CD4-positive, alpha-beta T cell treated with Interleukin-1 beta for 1 hour (primary cell): ENCODE measurements at places on chromosomes 1 and 21.

GRCh38 chr1:219175212-219175564 is 1.5 kb downstream of the LYPLAL1 start:
- no peak for DNase-seq

DNA sequence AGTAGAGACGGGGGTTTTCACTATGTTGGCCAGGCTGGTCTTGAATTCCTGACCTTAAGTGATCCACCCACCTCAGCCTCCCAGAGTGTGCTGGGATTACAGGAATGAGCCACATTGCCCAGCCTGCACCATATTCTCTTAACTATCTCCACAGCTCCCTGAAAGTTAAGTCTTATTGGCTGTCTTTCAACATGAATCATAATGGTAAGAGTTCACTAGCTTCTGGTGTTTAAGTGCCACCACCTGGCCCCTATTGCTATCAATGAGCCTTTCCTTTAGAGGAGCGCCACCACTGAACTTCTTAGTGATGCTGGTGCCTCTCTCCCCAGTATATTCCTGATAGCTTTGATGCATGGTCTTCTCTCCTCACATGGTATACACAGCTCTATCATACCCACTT is 15.7 kb downstream of the ZFYVE9 start:
- no peak for DNase-seq

DNA sequence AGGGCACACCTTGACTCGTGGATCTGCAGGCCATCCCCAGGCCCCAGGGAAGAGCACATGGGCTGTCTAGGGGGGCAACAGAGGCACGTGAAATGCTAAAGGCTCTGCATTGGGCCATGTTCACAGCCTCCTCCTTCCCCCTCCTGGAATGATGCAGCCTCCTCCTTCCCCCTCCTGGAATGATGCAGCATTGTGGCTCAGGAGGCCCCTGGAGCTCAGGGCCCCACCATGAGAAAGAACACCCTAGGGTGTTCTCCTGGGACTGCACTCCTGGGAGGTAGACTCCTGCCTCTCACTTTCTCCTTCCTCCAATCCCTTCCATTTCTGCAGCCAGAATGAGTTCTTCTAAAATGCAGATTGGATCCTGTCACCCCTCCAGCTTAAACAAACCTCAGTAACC is 1.5 kb upstream of the IGFN1 start:
- no peak for DNase-seq

DNA sequence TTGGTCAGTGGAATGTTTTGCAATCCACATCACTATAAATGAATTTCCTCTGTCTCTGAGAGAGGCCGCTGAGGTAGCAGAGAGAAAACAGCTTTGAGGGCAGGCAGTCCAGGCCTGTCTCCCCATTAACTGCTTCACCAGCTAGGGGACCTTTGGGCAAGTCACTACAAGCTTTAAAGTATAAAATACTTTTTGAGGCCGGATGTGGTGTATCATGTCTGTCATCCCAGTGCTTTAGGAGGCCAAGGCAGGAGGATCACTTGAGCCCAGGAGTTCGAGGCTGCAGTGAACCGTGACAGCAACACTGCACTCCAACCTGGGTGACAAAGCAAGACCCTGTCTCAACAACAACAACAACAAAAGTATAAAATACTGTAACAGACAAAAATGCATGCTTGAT is 6.4 kb downstream of the IL6R start:
- DNase-seq: no peak

DNA sequence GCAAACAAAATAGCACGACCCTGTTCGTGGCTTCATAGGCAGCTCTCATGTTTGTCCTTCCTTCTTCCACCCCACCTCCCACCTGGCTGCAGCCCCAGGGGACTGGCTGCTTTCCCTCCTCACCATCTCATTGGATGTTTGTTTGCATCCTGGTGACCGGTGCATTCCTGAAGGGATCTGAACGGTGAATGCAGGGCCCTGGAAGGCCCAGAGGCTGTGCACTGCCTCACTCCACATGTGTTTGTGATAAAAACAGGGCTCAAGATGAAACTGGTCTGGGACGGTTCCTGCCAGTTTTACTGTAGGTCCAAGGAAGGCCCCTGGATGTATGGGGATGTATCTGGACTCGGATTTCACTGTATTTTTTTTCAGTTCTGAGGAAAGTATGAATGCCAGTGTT is 42.8 kb downstream of the CNN3 start:
- DNase-seq: no peak

DNA sequence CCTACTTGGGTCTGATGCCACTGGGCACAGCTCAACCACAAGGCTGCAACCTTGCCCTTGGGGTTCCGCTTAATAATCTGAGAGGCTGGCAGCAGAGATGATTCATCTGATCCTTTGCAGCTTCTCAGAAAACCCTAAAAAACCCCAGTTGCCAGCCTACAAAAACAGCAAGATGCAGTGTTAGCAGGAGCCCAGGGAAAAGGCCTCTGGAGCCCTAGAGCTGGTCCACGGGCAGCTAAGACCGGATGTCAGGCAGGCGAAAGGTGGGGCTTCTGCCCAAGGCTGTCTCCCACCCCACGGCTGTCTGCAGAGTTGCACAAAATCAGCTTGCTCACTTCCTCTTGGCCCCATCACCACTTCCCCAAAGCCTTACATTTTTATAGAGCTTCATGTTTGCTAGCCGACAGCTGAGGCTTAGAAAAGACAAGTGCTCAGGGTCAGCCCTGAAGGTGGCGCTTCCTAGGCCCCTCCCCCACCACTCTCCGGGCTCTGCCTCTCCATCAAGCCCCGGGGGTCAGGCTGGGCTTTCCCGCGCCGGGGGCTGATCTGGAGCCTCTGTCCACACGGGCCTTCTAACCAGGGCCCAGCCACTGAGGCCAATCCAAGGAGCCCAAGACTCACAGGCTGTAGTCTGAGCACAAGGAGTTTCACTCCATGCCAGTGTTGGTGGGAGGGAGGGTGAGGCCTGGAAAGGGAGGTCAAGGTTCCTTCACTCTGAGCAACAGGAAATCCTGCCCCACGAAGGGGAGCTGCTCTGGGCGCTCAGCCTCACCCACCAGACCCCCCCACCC is 4.2 kb upstream of the ADORA3 start:
- DNase-seq: peak; percentile 61

DNA sequence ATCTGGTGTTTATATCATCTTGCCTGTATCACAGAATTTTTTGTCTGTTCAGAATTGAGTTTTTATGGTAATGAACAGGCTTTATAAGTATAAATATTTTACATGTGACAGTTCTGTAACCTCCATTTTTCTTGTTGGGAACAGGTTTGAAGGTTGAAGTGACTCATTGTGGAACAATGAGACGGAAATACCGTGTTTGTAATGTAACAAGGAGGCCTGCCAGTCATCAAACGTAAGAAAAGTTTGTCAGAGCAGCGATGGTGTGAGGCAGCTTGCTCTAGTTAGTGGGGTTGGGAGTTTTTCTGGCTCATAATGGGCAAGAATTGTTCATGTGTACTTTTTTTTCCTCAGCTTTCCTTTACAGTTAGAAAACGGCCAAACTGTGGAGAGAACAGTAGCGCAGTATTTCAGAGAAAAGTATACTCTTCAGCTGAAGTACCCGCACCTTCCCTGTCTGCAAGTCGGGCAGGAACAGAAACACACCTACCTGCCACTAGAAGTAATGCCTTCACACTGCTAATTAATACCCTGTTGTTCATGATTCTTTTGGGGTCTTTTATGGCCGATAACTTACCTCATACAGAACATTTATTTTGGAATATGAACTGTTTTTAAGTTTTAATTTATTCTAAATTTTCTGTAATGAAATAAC is 75.2 kb upstream of the TEKT2 start:
- DNase-seq: no peak

DNA sequence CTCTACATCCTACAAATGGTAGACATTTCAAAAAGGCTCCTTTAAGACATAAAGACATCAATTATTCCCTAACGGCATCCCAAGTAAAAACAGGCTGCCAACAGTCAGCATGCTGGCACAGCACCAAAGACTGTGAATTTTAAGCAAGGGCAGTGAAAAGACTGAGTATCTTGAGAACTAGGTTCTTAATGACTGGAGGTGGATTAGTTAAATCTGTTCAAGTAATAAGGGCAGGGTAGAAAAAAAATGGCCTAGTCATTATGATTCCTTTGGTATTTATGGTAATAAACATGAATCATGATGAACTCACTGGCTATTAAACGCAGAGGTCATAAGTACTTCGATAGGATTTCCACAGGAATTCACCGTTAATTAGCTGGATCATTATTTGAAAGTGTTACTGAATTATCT is 75.2 kb downstream of the KIFAP3 start:
- DNase-seq: no peak

DNA sequence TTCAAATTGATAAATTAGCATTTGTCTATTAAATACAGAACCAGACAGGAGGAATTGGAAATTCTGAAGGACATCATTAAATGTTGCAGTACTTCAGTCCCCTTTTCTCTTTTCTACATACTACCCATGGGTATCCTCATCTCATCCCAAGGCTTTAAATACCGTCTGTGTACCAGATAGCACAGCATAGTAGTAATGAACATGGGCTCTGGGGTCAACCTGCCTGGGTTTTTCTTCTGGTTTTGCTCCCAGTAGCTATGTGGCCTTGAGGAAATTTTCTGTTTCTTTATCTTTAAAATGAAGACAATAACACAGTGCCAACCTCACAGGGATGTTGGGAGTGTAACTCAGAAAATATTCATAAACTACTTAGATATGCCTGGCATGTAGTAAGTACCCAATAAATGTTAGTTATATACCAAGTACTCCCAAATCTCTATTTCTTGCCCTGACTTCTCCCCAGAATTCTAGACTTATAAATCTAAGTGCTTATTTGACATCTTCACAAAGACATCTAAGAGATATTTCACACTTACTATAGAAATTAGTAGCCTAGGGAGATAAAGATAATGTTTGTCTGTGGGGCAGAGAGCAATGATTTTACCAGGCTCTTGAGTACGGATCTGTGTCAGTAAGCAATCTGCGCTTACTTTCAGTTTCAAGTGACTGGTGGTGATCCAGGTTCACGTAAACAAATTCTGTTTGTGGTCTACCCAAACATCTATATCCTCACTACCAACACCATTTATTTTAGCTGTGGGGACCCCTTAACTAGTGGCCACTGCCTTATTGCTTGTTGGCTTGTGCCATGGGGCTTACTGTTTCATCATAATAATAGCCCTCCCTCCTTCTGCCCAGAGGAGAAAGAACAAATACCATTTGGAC is 37.3 kb downstream of the VANGL2 start:
- DNase-seq: peak; percentile 63

- DNase-seq: no peak
These were observed 47.7 kb downstream of the FCRL5 start for GRCh38 chr1:157504646-157505045.

GRCh38 chr1:51518586-51519047 is 449 bp downstream of the EPS15 start:
- DNase-seq: peak; percentile 29

- peak; percentile 34 for DNase-seq
These were observed 80.2 kb upstream of the GREM2 start for GRCh38 chr1:240691909-240692705.

GRCh38 chr1:28790377-28791035 is 21.5 kb upstream of the OPRD1 start:
- DNase-seq: no peak

GRCh38 chr21:46007492-46007868 is 25.9 kb downstream of the COL6A1 start:
- DNase-seq: no peak

GRCh38 chr1:84997667-84998600 is 1.0 kb upstream of the MCOLN2 start:
- no peak for DNase-seq

DNA sequence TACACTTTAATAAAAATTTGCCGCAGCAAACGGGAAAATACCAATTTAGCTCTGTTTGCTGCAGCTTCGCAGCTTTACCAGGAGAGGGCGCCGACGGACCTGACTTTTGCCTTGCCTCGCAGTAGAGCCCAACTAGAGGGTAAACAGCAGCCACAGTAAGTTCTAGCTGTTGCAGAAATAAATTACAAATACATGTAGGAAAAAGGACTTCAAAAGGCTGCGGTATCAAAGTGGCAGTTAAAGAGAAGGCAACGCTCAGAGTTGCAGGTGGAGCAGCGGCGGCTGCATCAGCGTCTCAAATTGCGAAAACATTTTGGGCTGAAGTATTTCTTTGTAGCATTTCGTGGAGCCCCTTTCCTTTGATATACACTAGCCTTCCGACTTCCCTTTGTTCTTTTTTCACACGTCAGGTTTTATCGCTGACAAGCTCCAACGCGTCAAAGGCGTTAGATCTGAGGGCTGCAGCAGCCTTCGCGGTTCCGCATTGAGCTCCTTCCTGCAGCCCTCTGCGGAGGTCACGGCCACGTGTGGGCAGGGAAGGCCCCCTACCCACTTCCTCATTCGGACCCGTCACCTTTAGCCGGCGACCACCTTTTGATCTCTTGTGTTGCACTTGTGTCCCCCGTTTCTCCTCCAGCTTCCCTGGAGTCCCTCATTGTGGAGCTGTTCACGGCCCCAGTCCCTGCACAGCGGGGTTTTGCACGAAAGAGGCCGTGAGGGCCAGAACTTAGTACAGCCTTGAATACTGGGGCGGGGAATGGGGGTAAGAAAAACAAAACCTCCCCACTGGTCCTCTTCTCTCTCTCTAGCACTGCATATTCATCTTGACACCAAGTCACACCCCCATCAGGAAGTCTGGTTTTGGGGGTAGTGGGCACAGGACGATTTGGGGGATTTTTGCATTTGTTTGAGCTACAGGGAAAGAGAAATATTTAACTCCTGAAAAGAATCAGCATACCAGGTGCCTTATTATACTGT is 72.8 kb downstream of the S1PR1 start:
- peak; percentile 83 for DNase-seq

DNA sequence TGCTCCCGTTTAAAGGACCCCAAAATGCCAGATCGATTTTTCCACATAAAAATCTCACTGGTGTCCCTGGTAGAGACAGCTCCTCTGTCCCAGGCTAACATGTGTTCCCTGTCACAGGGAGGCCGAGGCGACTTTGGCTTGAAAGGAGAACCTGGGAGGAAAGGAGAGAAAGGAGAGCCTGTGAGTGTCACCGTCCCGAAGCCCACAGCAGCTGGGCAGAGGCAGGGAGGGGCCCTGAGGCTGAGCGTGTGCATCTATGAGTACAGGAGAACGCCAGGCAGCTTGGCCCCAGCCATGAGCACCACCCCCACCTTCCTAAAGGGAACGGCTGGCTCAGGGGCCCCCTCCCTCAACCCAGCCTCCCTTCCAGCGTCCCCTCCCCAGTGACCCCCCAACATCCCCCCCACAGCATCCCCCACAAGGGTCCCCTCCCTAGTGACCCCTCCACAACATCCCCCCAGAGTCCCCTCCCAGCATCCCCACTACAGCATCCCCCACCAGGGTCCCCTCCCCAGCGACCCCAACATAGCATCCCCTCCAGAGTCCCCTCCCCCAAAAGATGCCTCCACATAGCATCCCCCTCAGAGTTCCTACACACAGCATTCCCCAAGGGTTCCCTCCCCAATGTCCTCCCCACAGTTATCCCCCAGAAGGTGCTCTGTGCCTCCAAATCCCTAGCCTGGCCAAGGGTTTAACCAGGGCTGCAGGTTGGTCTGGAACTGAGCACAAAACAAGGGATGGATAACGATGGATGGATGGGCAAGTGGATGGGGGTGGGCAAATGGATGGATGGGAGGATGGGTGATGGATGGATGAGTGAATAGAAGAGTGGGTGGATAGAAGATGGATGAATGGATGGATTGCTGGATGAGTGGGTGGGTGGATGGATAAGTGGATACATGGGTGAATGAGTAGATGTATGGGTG is 25.1 kb downstream of the COL6A2 start:
- DNase-seq: no peak
